Activated CD8-positive, alpha-beta memory T cell treated with anti-CD3 and anti-CD28 coated beads for 24 hours (primary cell): ENCODE measurements at places on chromosomes 1 and 21.

- no peak for DNase-seq
Observed at GRCh38 chr21:36035381-36035791, 24.9 kb downstream of the SETD4 start.

- peak; percentile 66 for DNase-seq
Observed at GRCh38 chr1:6358757-6359201, 34.8 kb downstream of the ACOT7 start.

- no peak for DNase-seq
Observed at GRCh38 chr1:34155860-34156259, 9.2 kb downstream of the CSMD2 start.

- no peak for DNase-seq
Observed at GRCh38 chr21:44416193-44416592, 39.1 kb upstream of the LRRC3 start.

DNA sequence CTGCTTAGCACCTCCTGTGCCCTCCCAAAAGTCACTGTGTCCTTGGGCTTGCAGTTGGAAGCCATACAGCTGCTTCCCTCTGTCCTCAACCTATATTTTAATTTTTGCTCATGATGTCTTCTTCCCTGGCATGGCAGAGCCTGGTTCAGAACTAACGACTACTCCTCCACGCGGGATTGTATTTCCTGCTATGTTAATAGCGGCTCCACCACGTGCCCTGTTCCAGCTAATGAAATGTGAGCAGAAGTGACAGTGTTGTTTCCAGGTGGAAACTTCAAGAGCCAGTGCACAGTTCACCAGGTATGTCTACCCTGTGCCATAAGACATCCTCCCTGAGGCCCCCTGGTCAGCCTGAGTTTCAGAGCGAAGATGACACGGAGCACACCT, 52.1 kb downstream of the DHRS3 start:
- no peak for DNase-seq

DNA sequence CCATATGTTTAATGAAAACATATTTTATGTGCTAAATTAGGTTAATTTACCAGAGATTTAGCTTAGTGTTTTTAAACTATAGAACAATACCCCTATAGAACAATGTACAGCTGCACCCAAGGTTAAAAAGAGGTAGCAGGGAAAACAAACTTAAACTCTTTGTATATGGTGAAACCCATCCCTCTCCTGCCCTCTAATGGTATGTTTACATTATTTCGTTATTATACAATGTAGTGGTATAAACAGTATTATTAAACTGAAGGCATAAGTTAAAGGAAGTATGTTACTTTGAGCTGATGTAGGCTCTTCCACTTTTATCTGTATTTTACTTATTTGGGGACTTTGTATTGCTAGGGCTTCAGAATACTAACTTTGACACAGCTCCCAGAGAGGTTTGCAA, 16.7 kb upstream of the ZYG11A start:
- no peak for DNase-seq

DNA sequence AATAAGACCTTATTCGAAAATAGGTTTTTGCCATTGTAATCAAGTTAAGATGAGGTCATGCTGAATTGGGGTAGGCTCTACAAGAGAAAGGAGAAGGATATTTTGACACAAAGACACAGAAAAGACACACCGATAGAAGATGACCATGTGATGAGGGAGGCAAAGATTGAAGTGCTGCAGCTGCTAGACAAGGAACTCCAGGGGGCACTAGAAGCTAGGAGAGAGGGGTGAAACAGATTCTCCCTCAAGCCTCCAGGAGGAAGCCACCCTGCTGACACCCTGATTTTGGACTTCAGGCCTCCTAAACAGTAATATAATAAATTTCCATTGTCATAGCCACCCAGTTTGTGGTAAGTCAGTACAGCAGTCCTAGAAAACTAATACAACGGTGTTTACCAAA, 506.8 kb upstream of the CAMK1G start:
- DNase-seq: no peak

GRCh38 chr1:227300682-227301081, 17.6 kb downstream of the CDC42BPA start:
- DNase-seq: no peak

DNA sequence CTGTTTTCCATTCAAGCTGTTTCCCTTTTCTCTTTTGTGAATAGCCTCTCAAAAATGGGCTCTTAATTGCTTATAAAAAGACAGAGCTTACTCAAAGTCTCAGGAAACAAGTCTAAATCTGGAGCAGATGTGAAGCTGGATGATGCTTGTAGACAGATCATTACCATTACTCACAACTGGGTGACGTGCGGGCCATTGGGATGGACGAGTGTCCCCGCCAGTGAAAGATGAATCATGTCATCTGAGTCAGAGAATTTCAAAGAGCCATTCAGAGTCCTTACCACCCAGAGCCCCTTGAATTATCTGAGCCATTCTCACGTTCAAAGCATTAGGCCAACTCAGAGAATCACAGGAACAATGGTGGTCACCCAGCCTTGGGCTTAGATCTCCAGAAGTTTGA, 134.6 kb downstream of the HUNK start:
- no peak for DNase-seq

GRCh38 chr1:56216218-56216617, 363.1 kb downstream of the PLPP3 start:
- DNase-seq: no peak

GRCh38 chr1:99358770-99359169, 94.5 kb downstream of the PLPPR4 start:
- DNase-seq: no peak

GRCh38 chr1:82220754-82221153, 420.0 kb downstream of the ADGRL2 start:
- DNase-seq: no peak

- no peak for DNase-seq
Observed at GRCh38 chr1:56409112-56409691, 170.2 kb downstream of the PLPP3 start.

DNA sequence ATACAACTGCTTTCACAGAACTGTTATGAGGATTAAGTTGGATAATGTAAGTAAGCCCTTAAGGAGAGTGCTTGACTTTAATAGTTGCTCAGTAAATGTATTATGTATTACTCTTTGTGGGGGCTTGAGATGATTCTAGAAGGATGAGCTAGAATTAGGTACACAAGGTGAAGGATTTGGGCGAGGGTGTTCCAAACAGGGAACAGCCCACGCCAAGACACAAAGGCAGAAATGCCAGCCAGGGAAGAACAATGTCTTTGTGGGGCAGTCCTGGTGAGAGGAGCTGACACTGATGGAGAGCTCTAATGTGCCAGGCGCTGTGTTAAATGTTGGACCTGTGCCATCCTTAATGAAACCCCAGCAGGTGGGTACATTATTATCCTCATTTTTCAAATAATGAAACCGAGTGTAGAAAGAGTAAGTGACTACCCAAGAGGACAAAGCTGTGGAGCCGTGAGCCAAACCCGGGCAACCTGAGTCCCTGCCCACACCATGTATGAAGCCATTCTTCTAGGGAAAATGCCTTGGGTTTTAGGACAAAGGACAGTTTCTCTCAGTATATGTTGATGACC, 362.4 kb downstream of the HHAT start:
- DNase-seq: no peak

DNA sequence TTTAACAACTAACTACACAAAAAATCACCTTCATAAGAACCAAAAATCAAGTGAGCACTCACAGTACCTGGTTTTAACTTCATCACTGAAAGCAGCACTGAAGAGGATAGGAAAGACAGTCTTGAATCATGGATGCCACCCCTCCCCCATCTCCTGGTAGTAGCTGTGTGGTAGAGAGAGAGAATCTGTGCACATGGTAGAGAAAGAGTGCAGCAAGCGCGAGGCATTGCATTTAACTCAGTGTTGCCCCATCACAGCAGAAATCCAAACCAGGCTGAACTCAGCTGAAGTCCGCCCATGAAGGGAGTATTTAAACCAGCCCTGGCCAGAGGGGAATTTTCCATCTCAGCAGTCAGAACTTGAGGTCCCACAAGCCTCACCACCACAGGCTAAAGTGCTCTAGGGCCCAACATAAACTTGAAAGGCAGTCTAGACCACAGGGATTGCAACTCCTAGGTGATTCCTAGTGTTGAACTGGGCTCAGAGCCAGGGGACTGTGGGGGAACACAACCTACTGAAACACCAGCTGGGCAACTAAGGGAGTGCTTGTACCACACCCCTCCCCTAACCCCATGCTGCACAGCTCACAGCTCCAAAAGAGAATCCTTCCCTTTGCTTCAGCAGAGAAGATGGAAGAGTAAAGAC, 38.4 kb downstream of the VAV3 start:
- no peak for DNase-seq

- DNase-seq: no peak
Observed at GRCh38 chr1:167820684-167821355, 93.1 kb downstream of the ADCY10 start.

DNA sequence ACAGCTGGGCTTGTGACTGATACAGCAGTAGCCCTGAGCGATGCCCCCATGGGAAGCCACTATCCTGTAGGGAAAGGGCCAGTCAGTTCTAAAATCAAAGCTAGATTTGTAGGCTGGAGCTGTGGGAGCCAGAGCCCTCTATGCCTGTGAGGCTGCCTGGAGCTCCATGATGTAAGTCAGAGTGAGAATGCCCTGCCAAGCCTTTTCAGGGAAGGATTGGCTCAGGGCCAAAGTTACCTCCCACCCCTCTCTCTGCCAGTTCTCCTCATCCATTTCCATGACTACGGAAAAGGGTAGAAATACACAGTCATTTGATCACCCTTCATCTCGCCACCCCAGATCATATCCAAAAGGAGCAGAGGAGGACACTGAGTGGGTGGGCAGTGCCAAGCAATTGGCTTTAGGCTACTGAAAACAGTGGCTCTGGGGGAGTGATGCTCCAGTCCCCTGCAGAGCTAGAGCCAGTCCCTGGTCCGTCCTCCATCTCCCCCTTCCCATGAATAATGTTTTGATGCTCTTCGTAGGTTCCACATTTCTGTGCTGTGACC, 59.5 kb upstream of the KCNA3 start:
- DNase-seq: no peak

GRCh38 chr1:185478877-185479276, 161.8 kb upstream of the IVNS1ABP start:
- DNase-seq: no peak

DNA sequence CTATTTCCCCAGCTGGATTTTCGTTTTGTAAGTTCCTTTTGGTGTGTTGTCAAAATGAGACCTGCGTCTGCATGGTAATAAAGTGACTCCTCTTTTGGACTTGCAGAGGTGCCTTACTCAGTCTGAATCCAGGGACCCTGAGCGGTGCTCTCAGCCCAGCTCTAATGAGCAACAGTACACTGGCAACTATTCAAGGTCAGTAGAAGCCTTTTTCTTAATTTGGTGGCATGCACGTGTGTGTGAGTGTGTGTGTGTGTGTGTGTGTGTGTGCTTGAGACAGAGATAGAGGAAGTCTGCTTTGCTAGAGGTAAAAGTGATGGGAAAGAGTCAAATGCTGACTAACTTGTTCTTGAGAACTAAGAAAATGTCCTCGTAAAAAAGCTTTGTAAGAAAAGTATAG, 105.4 kb downstream of the CD247 start:
- no peak for DNase-seq

DNA sequence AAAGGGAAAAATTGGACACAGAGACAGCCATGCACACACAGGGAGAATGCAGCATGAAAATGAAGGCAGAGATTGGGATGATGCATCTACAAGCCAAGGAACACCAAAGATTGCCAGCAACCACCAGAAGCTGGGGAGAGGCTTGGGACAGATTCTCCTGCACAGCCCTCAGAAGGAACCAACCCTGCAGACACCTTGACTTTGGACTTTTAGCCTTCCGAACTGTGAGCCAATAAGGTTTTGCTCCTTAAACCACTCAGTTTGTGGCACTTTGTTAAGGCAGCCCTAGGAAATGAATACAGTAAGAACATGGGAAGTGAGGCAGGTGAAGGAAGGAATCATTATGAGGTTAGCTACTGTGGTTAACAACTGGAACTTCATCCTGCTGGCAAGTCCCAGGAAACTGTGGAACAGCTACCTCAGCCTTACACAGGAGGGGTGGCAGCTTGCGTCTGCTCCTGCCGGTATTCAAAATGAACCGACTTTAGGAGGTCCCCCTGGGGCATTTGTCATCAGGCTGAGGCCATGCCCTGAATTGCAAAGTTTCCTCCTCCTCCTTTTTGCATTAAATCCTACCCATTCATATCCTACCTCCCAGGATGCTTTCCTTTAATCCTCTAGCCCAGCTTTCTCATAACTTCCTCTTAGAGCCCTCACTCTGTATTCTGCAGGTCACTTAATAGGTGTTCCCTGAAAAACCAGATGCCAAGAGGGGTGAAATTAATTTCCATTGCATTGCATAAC, 15.4 kb downstream of the CD247 start:
- DNase-seq: peak; percentile 54

GRCh38 chr21:36719614-36720013, 20.7 kb downstream of the SIM2 start:
- no peak for DNase-seq

DNA sequence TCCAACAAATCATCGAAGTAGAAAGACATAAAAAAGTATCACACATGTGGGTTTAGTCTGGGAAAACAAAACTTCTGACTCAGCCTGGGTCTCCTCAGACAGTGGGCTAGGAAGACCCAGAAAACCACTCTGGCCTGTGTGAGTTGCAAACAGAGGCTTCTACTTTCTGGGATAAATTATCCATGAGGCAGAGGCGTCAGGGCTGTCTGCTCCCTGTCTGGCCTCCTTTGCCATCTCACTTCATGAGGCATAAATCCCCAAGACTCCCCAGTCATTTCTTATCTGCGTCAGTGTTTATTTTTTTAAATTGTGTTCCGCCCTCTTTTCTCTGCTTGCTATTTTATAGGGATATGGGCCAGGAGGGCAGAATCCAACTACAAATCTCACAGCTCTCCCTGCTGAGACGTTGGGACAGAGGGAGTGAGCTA, 80.6 kb upstream of the TRABD2B start:
- DNase-seq: no peak

GRCh38 chr1:14568716-14569355, 29.6 kb upstream of the KAZN start:
- DNase-seq: no peak

DNA sequence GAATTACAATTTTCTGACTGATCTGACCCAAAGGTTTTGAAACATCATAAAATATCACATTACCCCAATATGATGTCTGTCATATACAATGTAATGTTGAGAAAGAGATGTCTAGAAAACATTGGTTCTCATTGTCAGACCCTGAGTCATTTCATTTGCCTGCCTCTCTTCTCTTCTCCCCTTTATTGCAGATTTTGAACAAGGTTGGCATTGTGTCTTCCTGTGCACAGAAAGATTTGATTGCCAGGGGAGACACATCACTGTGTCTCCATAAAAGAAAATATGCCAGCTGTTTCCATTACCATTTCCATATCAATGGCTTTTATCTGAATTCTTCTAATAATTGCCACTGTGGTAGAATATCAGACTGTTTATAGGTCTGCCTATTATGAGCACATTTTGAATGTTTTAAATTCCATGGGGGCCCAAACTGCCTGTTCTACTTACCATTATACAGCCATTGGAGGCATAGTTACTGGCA, 65.6 kb downstream of the IFI44 start:
- no peak for DNase-seq

GRCh38 chr1:42439940-42440339, 15.9 kb downstream of the ZMYND12 start:
- DNase-seq: no peak
